ENCODE measurements at places on chromosomes 1 and 21. TPM values are rescaled to one million over a fixed set of nuclear protein-coding genes. Genes with fewer than 3 reads are reported as not detected.

GRCh38 chr1:59705466-59706302 lies 109.1 kb upstream of the HOOK1 start:
- no peak for DNase-seq

DNA sequence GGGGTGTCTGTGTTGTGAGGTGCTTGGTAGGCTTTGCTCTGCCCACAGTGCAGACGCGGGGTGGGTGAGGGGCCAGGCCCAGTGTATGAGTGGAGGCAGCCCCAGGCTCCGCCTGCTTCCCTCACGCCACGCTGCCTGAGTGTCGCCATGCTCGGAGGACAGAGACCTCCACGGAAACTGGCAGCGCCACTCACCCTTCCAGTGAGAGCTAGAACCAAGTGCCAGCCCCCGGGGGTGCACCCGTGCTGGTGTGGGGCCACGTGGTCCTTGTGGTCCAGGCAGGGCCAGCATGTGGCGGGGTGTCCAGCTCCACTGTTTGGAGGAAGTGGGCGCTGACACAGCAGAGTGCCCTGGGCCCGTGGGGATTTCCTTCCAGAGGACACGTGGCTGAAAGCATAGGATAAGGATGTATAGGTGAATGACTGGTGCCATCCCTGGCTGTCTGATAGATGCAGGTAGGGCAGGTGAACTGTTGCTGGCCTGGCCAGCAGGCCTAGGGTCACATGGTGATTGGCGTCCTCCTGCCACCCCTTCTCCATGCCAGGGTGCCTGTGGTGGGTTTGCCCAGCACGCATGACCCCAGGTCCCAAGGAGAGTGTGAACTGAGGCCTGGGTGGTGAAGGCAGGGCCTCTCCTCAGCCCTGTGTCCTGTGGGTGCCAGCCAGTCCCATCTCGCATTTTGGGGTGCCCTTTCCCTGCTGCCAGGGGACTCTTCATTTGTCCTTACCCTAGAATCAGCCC lies 3.8 kb downstream of the LRRC3 start:
- DNase-seq: no peak

DNA sequence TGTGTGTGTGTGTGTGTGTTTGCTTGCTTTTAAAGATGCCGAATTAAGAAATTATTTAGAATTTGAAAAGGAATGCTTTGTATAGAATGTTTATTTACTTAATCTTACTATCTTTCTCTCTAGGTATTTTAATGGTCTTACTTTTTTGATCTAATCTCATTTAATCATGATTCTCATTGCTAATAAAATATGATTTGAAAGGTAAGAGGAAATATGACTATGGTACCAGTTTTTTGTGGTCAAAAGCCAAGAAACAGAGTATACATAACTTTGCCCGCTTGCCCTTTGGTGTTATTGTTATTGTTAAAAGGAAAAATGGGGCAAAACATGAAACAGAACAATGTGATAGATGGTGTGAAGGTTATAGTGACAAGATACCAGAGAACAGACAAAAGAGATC lies 74.6 kb downstream of the RPS6KC1 start:
- DNase-seq: no peak

DNA sequence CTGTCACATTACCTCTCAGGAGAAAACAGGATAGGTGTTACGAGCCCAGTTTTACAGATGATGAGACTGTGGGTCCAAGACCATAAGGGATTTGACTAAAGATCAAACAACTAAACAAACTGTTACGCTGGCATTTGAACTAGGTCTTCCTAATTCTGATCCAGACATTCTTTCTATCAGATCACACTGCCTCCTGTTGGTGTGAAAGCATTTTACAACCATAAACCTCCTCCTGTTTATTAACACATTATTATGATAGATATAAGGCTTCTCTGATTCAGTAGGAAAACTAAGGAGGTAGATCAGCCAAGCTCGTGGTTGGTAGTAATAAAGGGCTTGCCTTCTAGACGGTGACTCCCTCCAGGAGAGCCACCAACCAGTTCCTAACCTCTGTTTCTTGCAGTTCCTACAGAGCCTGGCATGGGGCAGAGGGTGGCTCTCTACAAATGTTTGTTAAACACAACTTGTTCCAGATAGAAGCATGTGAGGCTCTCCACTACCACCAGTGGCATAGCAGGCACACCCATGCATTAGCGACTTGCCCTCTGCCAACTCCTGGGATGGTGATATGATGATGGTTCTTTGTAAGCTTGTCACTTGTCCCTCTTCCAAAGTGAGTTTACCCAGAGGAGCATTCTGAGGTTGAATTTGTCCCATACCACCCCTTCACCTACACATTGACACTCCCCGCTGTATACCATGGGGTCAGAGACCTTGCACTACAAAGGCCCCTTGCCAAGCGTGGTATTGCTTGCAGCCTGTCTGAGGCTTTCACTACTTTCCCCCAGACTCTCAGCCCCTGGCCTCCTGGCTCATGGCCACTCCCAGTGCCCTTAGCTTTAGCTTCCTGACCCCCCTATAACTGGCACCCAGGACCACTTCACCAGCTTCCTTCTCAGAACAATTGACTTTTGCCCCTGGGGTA lies 96.4 kb upstream of the HOOK1 start:
- DNase-seq: no peak

DNA sequence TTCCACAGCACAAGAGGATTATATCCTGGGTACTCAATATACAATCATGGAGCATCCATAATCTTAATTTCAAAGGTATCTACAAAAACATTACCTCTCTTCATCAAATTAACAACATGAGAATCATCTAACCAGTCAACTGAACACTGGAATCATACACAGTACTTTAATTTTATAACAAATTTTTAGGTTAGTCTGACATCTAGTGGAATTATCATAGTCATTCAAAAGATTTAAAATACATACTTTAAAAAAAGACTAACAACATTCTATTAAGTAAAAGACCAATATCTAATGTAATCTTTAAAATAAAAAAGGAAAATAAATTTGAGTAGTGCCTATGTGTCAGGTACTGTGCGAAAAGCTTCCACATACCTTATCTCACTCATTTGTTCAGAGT lies 16.8 kb upstream of the SH3GLB1 start:
- no peak for DNase-seq

GRCh38 chr1:107544285-107544684 lies 403.4 kb downstream of the NTNG1 start:
- DNase-seq: no peak

DNA sequence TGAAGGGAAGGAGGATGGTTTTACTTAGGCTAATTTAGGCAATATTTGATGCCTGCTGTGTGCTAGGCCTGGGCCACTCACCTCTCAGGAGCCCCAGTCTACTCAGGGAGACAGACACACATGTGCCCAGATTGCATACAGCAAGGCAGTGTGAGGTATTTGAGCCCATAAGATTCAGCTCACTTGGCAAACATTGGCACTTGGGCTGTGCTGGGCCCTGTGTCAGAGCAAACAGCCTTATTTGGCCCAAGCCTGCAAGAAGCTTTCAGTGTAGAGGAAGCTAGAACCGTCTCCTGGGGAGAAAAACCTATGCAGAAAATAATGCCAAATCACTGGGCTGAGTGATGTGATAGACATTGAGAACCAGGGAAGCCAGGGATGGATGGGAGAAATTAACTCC lies 3.9 kb upstream of the SYNC start:
- no peak for DNase-seq

- DNase-seq: no peak
These were observed 44.0 kb downstream of the LRRC71 start for GRCh38 chr1:156964441-156964840.

DNA sequence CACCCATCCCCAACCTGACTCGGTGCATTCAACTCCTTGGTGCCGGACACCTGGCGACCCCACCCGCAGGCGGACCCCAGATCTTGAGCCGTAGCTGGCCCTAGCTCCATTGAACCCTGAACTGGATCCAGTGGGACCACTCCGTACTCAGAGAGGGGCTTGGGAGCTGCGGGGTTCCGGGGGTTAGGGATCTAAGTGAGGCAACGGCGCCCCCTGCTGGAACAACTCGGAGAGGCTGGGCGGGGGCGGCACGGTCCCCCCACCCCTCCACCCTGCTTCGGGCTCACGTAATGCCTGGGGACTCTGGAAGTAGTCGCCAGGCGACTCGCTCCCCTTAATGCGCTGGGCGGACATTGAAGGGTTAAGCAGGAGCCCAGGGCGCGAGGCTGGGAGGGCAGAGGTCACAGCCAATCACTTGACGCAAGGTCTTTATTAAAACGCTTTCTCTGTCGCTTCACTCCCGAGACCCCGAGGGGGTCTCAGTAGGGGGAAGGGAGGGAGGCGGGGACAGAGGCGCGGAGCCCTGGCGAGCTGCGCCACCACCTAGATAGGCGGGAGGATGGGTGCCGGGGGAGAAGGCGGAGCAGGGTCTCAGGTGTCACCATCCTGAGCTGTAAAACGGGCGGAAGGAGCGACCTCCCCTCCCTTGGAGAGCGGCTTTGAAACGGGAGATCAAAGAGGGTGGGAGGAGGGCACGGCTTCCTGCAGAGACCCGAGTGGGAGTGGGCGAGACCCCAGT lies 704 bp upstream of the CRABP2 start:
- peak; percentile 85 for DNase-seq

- DNase-seq: no peak
These were observed 395.1 kb upstream of the VAMP3 start for GRCh38 chr1:7375781-7376660.

The RGS1 gene
- total RNA-seq: 13.0 TPM

- DNase-seq: no peak
These were observed 18.9 kb downstream of the CTNNBIP1 start for GRCh38 chr1:9891207-9891606.

DNA sequence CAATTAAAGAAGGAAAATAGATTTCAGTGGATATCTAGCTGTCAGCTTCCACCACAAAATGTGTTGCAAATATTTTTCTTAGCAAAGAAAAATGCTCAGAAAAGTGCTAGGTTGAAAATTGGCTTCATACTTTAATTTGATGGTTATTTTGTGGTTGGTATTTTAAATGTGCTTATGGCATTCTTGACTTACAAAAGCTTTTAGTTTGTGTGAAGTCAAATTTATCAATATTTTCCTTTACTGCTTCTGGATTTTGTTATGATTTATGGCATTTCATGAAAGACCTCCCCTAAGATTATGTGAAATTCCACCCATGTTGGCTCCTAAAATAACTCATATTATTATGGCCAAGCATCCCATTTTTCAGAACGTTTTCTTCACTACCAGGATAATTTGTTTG lies 51.5 kb downstream of the PSMG1 start:
- DNase-seq: no peak

DNA sequence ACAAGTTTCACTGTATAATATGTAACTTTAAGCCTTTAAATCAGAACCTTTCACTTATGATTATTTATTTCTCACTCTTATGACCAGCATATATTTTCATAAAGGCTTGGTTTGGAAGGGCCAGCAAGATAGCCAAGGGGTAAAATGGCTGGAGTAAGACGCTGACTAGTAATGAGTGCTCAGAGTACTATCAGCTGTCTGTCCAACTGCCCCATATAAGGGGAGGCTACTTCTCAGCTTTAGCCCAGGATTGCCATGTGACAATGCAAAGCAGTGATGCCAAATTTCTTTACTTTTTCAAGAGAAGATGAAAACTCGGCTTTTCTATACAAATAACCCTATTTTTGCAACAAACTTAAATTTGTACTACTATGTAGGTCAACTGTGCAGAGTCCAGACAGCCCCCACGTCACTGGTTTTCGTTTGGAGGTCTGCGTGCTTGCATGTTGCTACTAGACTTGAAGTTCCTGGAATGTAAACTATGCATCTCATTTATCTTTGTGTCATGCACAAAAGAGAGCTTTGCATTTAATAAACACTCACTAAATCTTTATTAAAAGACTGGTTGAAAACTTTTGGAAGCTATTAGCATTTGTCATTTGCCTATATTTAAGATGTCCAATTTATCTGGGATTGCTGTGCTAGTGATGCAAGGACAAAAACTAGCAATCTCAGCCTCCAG lies 110.4 kb downstream of the TNFSF18 start:
- no peak for DNase-seq

DNA sequence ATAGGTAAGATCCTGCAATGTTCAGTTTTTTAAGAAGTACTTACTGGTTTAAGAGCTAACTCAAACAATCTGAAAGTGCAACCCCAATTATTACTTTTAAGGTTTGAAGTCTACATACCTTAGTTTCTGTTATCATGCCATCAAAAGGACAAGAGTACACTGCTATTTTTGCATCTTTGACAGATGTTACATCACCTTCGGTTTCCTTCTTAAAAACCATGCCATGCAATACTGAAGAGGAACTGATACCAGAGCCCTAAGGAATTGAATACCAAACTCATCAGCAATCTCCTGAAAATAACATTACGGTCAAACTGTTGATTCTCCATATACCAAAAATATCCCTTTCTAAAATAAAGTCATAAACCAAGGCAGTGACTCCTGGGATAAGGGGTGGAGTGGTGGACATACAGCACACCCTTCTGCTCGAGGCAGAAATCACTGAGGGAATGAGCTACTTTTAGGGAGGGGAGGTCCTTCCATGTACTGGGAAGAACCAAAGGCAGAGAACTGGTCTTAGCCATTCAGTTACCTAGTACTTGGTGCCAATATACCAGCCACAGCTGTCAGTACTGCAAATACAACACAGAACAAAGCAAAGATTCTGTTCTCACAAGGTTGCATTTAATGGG lies 8.5 kb downstream of the CCT8 start:
- DNase-seq: no peak
